Smooth muscle cell of the brain vasculature (primary cell): ENCODE measurements at places on chromosomes 12 and 14.

GRCh38 chr14:101498526-101498860, 62.8 kb upstream of the DIO3 start:
- DNase-seq: no peak

- DNase-seq: no peak
These were observed 85.3 kb downstream of the TMEM260 start for GRCh38 chr14:56664811-56665421.

- DNase-seq: no peak
These were observed 8.4 kb upstream of the TMTC1 start for GRCh38 chr12:29792132-29792531.

DNA sequence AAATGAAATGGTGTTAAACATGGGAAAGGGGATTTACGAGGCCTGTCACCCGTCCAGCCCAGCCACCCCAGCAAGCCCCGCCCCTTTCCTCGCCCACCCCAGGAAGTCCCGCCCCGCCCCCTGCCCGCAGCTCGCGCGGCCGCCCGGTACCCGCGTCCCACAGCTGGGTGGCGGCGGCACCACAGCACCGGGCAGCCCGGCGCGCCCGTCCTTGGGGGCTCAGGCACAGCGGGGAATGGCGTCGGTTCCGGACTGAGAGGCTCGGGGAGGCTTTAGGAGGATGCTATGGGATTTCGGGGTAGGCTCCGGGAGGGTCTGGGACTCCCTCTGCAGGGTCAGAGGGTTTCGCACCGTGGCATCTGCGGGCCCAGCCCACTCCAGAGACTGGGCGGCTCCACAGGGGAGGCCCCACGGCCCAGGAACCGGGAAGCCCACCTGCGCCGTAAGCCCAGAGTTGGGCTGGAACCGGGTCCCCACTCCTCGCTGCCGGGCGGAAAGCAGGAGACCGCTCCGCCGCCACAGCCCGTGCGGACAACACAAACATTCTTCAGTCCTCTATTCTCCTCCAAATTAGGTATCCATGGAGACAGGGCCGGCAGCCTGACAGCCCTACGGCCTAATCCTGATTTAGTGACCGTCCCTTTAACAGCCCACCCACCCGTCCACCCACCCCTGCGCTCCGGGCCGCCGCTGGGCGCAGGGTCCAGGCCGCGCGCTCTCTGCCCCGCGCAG, 1.4 kb downstream of the FIGNL2 start:
- DNase-seq: no peak

- DNase-seq: no peak
These were observed 69.5 kb downstream of the LRIG3 start for GRCh38 chr12:58850826-58851225.

GRCh38 chr14:102469261-102469660, 40.3 kb downstream of the ANKRD9 start:
- no peak for DNase-seq

- no peak for DNase-seq
These were observed 524.8 kb downstream of the FUT8 start for GRCh38 chr14:65937079-65937959.

DNA sequence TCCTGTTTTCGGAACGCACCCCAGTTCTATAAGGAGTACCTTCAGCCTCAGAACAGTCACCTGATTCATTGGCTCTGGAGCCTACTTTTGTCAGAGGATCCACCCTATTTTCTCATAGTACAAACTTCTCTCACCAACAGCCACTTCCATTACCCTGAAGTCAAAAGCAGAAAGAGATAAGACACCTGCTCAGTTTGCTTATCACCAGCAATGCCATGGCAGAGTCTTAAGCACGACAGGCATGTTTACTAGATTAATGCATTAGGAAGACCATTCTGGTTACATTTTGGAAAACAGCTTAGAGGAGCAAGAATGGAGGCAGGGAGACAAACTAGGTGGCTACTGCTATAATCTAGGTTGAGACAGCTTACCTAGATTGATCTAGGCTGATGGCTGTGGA, 67.7 kb downstream of the GXYLT1 start:
- no peak for DNase-seq

GRCh38 chr14:36171607-36172006, 4.9 kb downstream of the PTCSC3 start:
- DNase-seq: no peak

GRCh38 chr12:110249716-110250225, 31.3 kb upstream of the ATP2A2 start:
- no peak for DNase-seq

DNA sequence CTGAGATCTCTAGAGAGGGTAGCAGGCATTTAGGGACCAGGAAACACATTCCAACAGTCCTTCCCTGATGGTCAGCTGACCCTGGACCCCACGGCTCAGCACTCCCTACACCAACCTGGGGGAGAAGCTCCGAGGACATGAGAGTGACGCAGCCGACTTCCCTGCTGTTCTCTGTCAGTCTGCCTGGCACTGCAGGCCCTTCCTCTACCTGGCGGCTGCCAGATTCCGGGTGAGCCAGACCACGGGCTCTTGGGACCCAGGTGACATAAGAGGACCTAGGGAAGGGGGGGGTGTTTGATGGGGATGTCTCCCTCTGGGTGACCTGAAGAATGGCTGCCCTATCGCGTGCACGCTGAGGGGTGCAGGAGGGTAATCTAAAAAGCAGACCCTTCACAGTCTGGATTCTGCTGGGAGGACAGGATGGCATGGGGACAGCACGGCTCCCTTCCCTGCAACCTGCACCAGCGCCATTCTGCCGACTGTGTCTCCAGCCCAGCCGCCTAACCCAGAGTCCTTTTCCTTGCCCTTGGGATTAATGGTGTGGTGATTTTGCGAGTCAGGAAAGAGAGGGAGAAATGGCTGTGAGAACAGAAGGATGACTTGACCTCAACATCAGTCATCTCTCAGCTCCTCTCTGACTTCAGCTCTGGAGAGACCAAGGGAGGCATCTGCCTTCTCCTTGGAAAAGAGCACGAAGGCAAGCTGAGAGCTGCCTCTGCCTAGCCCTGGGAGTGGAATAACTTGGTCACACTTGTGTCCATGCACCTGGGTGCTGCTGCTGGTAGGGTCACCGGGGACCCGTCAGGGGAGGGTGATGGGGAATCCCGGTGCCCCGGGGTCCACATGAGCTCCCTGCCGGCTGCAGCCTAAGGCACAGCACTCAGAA, 158.5 kb downstream of the CALM1 start:
- DNase-seq: no peak

DNA sequence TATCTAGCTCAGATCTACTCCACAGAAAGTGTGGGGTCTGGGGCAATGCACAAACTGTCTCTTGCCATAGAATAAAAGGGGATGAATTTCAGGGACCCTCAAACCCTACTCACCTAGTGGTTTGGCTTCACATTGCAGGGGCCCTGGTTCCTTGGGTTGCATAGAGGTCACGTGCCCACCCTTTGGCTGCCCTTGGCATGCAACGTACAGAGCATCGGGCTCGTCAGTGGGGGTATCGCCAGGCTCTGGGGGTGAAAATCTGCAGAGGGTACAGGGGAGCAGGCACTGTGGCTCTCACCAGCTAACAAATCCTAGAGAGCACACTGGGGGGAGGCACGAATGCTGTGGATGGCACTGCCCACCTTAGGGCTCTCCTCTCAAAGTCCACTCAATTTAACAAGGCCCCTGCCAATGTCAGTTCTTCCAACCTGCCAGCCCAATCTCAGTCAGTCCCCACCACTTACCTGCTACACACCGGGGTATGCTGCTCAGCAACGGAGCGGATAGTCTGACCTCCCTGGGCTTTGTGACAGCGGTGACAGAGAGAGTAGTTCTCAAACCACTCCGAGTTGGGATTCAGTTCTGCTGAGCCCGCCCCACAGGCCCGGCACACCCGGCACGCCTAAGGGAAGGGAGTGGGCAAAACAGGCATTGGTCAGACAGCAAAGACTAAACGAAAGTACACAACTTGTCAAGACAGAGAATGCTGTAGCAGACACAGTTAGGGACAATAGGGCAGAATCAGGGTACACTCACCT, 8.0 kb downstream of the KMT2D start:
- DNase-seq: no peak

DNA sequence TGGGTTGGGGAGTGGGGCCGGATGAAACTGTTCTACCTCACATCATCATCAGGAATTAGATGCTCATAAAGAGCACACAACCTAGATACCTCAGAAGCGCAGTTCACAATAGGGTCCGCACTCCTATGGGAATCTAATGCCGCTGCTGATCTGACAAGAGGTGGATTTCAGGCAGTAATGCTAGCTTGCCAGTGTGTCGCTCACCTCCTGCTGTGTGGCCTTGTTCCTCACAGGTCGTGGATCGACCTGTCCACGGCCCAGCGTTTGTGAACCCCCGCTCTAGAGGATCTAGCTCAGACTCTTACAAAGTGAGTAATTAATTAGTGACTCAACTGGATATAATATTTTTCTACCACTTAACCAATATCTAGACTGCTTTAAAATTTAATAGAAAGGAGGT, 5.8 kb downstream of the PPP1R12A start:
- DNase-seq: no peak

DNA sequence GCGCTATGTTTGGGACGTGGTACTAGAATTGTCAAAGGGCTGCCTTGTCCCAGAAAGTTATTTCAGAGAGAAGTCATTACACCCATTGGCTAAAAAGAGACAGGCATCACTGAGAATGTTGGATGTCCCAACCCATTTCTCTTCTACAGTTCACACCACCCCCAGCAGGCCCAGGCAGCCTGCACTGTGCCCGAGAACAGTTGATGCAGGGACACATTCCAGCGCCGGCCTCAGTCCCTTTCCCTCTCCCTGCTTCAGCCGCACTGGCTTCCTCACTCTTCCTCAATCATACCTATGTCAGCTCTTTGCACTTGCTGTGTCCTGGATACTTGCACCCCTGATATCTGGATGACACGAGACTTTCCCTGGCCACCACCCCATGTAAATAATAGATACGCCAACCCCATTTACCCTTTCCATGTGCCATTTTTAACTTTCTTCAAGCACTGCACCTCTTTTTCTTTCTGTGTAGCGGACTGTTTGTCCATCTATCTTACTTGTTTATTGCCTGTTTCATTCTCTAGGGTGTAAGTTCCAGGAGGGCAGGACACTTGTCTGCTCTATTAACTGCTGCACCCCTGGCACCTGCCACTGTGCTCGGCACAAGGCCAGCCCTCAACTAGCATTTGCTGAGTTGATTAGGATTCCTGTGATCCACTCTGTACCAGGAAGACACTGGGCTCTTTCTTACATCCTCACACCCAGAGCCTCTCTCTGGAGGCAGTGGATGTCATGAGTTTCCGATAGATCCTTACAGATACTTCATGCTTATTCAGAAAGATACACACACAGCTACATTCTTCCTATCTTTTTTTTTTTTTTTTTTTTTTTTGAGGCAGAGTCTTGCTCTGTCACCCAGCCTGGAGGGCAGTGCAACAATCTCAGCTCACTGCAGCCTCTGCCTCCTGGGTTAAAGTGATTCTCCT, 76.6 kb upstream of the CEP83 start:
- DNase-seq: no peak

DNA sequence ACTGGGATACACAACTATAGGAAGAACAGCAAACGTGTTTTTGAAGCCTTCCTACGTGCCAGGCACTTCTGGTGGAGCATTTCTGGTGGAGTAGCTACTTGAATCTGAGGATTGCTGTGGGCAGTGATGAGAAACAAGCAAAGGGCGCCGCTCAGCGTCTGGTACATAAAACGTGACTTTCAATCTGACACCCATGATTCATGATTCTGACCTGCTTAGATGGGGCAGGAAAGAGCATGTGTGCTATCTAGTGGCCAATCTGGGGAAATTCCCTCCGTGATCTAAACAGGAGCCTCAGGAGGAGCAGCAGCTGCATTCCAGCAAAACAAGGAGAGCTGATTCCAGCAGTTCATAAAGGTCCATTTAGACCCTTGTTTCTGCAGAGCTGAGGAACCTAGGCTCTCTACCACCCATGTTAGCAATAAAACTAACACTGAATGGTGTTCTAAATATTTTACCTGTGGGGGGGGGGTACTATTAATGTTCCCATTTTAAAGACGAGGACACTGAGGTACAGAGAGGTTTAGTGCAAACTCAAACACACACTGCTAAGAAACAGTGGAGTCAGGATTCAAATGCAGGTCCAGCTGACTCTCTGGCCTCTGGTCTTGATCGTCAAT, 37.8 kb downstream of the PAH start:
- DNase-seq: no peak

- no peak for DNase-seq
These were observed 537.4 kb downstream of the PRKD1 start for GRCh38 chr14:29390081-29390832.

DNA sequence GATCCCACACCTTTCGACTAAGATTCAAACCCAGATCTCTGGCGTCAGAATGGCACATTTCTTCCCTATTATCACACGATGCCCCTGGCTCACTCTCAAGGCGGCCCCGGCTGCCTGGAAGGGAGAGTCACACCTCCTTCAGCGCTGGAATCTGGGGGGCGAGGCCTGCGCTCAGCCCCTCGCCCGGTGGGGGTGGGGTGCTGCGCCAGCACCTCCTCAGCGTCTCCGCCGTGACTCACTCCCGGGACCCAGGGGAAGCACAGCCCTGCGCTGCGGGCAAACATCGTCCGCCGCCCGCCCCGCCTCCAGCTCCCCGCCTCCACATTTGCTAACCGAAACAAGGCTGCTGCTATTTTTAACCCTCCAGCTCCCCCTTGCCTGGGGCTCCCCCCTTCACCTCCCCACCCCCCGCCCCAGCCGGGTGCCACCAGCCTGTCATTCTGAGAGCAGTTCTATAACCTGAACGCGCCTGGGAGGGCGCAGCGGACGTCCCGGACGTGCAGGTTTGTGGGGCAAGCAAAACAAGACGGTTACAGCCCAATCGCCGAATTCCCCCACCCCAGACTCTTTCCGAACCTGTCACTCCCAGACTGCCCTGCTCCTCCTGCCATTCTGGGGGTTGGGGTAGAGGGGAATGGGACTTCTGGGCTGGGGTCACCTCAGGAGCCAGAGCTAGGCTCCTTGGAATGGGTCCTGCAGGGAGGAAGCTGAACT, 6.7 kb downstream of the HDAC7 start:
- DNase-seq: peak; percentile 77

DNA sequence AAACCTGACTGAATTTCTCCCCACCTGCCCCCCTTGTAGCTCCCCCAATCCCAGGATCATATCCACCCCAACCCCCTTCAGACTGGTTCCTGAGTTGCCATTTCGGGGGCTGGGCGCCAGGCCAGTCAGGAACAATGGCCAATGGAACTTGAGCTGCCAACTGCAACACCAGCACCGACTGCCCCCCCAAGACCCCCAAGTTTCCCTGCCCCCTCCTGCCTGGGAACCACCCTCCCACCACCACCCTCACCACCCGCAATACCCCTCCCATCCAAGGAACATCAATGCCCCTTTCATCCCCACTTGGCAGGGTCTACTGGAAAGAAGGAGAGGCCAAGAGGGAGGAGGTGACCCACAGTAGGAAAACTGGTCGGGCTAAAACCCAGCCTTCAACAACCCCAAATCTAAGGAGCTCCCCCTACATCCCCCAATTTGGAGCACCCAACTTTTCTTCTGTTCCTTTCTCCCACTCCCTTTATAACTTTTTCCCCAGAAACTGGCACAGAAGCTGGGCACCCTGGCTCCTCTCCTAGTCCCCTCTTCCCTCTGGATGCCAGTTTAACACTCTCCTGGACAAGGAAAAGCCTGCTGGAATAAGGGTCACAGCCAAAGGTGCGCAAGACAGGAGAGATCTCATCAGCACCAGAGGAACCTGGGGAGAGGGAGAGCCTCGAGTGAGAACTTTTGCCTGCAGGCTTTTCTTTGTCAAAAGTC, 1.6 kb upstream of the NDRG2 start:
- DNase-seq: no peak

- DNase-seq: no peak
These were observed at the start of gene ITGA7 for GRCh38 chr12:55707841-55708694. Gene ITGA7 (minus strand): TSS chr12:55707904. CDS start chr12:55707682, 222 bp downstream.
